ENCODE measurements at places on chromosomes 5 and 9.

- no peak for DNase-seq
These were observed 3.8 kb downstream of the RNF44 start for GRCh38 chr5:176533390-176533789.

DNA sequence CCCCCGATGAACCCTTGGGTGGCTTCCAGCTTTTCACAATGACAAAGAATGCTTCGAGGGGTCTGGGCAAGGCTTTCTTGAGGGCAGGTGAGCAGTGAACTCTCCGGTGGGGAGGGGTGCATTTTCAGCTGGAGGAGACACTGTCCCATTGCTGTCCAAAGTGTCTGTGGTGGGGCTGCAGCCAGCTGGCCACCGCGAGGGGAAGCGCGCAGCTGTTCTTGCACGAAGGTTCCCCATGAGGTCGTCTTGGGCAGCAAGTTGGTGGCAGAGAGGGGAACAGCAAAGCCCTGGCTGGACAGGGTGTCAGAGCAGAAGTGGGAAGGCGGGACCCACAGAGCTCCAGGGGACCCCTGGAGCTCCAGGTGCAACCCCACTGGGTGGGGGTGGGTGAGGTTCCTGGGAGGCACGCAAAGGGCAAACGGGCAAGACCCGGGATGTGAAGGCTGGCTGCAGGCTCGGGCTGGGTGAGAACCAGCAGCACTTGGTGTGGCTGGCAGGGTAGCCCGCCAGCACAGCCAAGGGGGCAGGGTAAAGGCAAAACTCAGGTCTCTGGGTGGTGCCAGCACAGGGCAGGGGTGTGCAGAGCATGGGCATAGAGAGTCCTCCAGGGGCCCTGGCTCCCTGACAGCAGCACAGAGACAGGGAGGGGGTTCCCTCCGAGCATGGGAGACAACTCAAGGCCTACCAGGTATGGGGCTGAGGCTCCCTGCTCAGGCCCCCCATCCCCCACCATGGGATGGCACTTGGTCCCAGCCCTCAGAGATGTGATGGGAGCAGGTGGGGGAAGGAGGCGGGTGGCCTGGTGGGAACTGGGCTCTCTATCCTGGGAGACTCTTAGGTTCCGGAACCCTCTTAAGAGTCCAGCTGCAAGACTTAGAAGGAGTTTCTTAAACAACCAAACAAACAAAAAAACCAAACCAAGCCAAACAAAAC is 26.6 kb downstream of the TSPAN17 start:
- DNase-seq, result no peak

DNA sequence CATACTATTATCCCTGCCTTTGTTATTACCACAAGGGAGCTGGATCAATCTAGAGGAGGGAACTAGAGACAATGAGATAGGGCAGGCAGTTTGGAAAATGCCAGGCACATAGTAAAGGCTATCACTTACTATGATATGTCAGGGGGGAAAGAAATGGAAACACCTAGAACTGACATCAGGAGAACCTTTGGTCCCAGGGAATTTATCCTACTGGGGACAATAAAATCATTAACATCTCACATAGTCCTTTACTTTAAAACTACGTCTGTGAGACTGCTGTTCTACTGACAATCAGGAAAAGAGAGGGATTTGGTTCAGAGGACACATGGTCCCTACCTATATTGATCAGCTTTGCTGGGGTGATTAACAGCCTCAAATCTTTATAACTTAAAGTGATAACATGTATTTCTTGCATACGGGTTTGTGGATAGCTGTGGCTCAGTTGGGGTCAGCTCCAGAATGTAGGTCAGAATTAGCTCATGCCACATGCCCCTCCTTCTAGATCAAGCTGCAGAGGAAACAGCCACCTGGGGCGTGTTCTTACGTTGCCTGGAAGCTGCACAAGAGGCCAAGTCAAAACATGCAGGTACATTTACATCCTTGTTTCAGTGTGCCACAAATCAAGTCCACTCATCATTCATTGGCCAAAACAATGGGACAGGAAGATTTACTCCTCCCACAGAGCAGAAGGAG is 43.9 kb upstream of the ALDOB start:
- no peak for DNase-seq

- no peak for DNase-seq
These were observed 196.4 kb downstream of the ARHGEF28 start for GRCh38 chr5:73822278-73822988.

GRCh38 chr5:66952153-66952552 is 244.4 kb downstream of the CD180 start:
- DNase-seq, result no peak

DNA sequence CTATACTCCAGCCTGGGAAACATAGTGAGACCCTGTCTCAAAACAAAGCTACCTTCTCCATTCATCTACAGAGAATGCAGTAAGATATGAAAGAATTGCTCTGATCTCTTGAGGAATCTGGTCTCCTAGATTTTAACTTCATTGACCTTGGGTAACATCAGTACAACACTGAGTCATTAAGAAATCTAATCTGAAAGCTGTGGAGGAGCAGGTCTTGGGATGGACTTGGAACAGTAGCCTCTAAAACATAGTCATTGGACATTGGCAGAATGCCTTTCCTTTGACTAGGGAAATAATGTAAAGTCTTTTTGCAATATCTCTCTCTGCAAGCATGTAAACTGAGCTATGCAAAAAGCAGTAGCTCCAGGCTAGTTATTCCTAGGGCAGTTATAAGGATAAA is 58.1 kb downstream of the KCNN2 start:
- DNase-seq, result peak; percentile 45

- DNase-seq, result no peak
These were observed 141.7 kb downstream of the SYK start for GRCh38 chr9:90943341-90943740.

DNA sequence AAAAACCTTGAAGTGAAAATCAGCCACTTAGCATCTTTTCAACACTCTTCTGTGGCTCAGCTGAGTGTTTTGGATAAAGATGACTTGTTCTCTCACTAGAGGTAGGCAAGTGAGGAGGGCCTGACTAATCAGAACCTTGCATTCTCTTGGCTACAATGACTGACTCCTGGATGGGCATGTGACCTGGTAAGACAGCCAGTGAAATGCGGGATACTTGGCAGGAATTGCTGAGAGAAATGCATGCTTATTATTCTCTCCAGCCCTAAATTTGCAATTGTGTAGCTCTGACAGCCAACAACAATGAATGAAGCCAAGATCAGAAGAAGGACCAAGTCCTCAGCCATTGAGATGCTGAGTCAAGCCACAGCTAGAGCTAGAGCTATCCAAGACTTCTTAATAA is 490.5 kb upstream of the ZNF608 start:
- no peak for DNase-seq

GRCh38 chr5:83654427-83654994 is 66.1 kb downstream of the HAPLN1 start:
- no peak for DNase-seq

DNA sequence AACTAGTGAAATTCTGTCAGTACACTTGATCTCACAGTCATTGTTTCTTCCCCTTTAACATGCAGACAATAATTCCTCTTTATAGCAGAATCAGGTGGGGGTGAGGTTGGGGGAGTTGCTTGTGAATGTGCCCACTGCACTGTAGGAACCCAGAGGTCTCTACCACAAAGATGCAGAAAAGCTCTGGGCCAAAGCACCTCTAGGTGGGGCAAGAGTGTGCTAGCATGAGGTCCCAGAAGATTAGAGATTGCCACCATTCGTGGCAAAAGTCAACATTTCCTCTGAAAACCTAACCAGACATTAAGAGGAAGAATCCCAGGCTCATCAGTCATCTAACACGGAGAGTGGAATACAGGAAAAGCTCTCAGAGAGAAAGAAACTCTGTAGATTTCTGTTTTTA is 74.5 kb downstream of the PTCD2 start:
- DNase-seq, result no peak

DNA sequence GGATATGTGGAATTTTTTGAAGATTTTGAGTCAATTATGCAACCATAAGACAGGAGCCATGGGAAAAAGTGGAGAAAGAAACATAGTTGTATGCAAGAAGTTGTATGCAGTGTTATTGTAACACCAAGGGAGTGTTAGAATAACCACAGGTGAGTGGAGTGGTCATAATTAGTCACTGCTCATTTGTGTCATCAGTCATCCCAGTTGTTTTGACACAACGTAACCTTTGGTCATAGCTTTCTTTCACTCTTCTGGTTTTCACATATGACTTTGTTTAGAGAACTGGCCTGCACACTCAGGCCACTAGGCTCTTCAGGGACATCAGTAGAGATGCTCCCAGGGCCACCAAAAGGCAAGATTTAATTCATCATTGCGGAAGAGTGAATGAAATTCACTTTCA is 158.7 kb upstream of the HMHB1 start:
- no peak for DNase-seq

GRCh38 chr9:85944672-85945071 is 3.7 kb downstream of the NAA35 start:
- no peak for DNase-seq

DNA sequence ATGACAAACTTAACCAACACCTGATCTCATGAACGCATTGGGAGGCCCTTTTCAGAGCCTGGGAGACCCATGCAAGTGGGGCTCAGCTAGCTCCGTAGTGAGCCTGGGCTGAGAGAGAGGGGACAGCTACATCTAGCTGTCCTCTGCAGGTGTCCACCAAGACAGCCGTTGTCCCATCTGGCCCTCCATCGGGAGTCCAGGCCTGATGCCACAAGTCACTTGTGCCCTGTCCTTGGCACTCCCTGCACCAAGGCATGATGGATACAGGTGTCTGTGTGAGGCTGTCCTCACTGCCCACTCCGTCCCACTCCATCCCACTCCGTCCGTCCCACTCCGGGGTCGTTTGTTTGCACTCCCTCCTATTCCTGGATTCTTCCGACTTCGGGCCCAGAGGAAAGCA is 2.5 kb upstream of the EDF1 start:
- DNase-seq, result no peak

GRCh38 chr5:124200381-124200780 is 546.1 kb downstream of the ZNF608 start:
- DNase-seq, result no peak

GRCh38 chr5:178981381-178981780 is 13.7 kb downstream of the GRM6 start:
- no peak for DNase-seq

- DNase-seq, result no peak
These were observed 251.3 kb upstream of the RFX3 start for GRCh38 chr9:3777137-3777536.

DNA sequence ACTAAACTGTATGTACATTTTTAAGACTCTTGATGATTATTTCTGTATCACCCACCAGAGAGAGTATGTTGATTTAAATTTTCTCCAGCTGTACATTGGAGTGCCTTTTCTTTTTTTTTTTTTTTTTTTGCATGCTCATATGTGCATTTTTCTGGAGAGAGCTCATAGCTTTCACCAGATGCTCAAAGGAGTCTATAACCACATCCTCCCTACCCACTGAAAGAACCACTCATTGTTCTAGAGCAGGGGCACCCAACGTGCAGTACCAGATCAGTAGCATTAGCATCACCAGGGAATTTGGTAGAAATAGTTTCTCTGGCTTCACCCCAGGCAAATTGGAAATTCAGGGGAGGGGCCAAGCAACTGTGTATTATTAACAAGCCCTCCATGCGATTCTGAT is 53.9 kb upstream of the TMEM171 start:
- DNase-seq, result peak; percentile 1
